Urinary bladder (tissue), 4 donors: ENCODE measurements at places on chromosomes 11 and 22.

DNA sequence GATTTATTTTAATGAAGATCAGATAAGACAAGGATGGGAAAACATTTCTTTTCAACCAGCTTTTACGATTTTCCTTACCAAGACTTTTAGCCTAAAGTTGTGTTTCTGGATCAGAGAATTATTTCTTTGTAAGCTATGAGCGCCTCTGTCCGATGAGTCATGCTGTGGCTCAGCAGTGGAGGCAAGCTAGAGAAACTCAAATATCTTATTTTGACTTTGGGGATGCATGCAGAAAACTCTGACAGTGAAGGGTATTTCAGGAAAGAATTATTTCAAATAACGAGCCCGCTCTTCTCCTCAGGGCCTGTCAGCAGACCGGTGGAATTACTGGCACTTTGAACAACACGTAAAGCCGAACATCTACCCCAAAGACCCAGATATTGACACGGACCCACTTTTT lies 77.9 kb upstream of the OR5AK2 start:
- peak; percentile 32 for DNase-seq

GRCh38 chr22:43005106-43005505 lies 9.8 kb downstream of the PACSIN2 start:
- DNase-seq: no peak

- DNase-seq: no peak
Measured at GRCh38 chr11:66014804-66015453, 3.1 kb downstream of the CST6 start.

- no peak for DNase-seq
Measured at GRCh38 chr11:62466444-62466843, 47.6 kb downstream of the SCGB1A1 start.

DNA sequence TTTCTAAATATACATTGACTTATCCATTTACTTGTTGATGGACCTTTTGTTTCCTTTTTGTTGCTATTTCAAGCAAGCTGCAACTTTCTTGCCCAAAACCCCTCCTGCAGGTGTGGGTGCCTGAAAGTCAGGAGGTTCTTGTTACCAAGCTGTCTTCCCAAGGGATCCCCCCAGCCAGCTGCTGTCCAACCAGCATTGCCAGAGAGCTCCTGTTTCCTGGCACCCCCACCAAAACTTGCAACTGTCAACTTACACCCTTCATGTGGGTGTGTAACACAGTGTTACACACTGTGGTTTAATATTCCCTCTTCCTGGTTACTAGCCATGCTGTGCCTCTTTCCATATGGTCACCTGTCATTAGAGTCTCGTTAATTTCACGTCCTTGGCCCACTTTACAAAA lies 1.6 kb upstream of the KRTAP5-1 start:
- DNase-seq: no peak
